Right ventricle myocardium inferior (tissue), 1 donor: ENCODE measurements at places on chromosomes 7 and 10. TPM values are rescaled to one million over a fixed set of nuclear protein-coding genes. Genes with fewer than 3 reads are reported as not detected.

HABP2 gene
- not detected for total RNA-seq

ACSL5 gene
- 6.4 TPM for total RNA-seq

VWDE gene
- total RNA-seq, result not detected

ALOX5 gene
- 7.3 TPM for total RNA-seq

C10orf62 gene
- 0.97 TPM for total RNA-seq

CRYGN gene
- total RNA-seq, result not detected

CFAP70 gene
- 1.4 TPM for total RNA-seq
